Midbrain (tissue), 1 donor: ENCODE measurements at places on chromosomes 2 and 18.

DNA sequence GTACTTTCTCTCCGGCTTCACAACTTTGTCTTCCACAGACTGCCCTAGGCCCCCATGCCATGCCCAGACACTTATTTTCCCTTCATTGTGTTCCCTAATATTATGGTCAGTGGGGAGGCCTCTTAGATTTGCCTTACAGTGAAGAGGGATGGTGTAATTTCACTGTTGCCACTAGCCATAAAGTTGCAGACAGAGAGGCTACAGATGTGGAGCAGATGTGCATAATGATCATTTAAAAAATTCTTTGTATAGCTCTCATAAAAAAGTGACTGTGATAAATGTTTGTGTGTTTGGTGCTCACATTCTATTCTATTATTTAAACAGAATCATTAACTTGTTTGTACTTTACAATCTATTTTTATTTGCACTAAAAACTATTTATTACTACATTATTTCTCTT is 67.5 kb upstream of the FN1 start:
- DNase-seq = no peak

- DNase-seq = no peak
These were observed 4.6 kb downstream of the MIB1 start for GRCh38 chr18:21745231-21745630.

GRCh38 chr2:225319872-225320271 is 79.6 kb upstream of the NYAP2 start:
- DNase-seq = no peak

DNA sequence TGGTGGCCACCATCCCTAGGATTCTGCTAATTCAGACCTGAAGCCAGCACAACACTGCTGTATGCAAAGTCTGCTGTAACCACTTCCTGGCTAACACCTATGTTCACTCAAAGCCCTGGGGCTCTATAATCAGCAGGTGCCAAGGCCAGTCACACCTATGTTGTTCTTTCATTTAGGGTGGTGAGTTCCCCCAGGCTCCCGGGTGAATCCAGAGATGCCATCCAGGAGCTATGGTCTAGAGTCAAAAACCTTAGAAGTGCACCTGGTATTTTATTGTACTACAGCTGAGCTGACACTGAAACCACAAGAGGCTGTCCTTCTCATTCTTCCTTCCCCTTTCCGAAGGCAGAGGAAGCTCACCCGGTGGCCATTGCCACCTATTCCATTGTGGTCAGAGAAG is 46.2 kb upstream of the CCDC141 start:
- no peak for DNase-seq

- no peak for DNase-seq
These were observed 79.2 kb downstream of the KLHL29 start for GRCh38 chr2:23464156-23464555.

GRCh38 chr18:77146249-77147080 is 13.9 kb upstream of the MBP start:
- DNase-seq = no peak

GRCh38 chr2:20916604-20917286 is 93.8 kb upstream of the LDAH start:
- DNase-seq = peak; percentile 2

DNA sequence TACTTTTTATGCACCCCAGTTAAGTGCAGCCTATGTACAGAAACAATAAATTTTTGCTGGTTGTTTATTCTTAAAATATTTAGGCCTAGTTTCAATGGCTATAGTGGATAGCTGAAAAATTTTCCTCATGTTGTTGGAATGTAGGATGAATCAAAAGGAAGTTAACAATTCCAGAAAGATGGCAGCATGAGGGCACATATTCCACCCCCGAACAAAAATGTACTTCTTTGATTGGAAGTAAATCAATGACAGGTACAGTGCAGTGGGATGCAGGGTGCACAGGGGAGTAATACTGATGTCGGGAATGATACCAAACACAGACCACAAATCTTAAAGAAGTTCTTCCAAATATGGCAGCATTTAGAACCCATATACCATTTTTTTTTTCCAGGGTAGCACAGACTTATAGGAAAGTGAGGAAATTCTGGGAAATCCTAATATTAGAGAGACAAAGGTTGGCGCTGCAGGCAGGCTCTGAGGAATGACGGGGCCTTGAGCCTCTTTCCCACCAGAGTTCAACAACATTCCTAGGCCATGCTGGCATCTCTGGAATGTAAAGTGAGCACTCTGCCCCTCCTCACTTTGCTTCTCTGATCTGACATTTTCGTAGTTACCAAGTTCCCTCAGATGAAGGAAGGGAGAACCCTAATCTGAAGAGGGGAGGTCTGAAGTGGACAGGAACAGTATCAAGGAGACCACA is 36.6 kb upstream of the IKZF2 start:
- DNase-seq = no peak

GRCh38 chr2:73979686-73980085 is 5.0 kb upstream of the TET3 start:
- no peak for DNase-seq

DNA sequence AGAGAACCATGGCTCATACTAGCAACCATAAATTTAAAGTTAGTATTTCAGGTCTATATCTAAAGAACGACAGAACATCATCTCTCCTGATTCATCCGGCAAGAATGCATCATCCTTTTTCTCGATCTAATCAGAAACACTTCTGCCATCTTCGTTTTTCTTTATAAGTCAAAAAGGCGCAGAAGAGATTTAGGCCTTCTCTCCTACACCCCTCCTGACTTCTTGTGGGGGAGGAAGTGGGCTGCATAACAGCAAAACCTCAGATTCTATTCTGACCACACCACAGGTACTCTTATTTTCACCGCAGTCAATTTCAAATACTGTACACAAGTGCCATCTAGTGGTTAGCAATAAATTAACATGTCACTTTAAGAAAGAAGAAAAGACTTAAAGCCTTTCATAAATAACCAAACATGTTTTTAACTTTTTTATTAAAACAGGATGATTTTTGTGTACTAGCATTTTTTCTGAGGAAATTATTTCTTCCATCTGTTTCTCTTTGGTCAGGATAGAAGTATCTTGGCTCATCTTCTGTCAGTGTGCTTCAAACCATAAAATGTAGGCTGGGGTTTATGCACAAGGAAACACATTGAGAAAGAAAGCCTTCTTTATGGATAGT is 48.4 kb upstream of the PIK3C3 start:
- peak; percentile 41 for DNase-seq

- DNase-seq = no peak
These were observed 166.6 kb downstream of the TNS1 start for GRCh38 chr2:217835931-217836891.

DNA sequence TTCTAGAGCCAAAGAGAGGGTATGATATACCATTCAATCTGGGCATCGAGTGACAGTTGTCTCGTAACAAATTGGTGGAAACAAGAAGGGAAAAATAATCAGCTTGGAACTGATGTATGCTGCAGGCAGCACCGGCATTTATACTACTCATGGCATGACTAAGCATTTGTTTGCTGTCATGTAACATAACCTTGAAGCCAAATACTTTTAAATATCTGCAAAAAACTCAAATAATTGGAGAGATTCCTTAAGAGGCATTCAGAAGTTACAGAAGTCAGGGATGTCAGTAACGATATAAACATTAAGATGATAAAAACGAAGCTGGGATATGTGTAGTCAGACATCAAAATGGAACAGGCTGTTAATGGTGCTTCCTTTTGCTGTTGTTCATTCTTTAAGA is 157.3 kb upstream of the MMADHC start:
- DNase-seq = no peak

GRCh38 chr2:128754246-128754724 is 435.6 kb upstream of the HS6ST1 start:
- DNase-seq = peak; percentile 18

- peak; percentile 80 for DNase-seq
These were observed 250.0 kb downstream of the TCF4 start for GRCh38 chr18:55337908-55338521.

DNA sequence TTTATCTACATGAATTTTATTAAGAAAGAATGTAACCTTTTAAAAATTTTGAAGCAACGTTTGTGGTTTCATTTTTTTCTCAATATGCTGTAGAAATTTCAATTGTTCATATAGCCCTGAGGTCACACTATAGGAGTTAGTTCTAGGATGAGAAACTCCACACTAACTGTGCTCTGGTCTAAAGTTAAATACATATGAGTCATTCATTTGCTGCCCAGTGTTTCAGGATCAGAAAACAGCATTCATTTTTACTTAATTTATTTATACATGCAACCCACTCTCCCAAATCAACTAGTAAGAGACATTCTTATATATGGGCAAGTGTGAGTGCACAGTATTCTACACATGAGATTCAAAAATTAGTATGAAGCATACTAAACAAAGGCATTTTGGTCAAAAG is 137.9 kb downstream of the DOCK10 start:
- DNase-seq = no peak

DNA sequence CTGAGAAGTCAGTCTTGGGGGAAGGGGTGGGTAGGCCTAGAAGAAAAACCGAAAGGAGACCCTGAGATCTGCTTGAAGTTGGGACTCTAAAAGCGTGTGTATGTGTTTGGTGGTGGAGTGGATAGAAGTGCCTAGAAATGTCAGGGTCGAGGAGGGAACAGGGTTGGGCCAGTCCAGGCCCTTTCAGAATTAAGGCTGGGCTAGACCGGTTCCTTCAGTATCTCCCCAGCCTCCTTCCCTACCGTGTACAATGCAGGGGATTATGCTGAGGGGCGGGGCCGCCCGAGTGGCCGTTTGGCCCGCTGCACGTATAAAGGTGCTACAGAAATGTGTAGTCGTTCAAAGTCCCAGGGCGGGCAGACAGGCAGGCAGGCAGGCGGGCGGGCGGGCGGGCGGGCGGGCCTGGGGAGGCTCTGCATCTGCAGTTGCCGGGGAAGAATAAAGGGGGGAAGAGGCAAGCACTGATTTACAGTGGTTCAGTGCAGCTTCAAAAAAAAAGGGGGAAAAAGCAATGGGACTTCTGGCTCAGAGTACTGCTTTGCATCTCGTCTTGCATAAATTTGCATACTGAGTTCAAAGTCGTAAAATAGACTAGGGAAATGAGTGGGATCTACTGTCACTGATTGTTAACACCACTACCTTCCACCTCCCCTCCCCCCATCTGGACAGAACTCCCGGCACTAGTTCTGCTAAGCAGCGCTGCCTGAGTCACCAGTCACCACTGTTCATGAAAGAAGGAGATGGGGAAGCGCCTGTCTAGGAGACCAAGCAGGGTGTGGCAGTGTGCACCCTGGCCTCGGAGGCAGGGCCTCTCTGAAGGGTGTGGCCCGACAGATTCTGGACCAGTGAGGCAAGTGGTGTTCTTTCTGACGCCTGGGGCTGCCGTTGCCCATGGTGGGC is 3.6 kb downstream of the IGFBP2 start:
- DNase-seq = no peak

- DNase-seq = no peak
These were observed 803.6 kb upstream of the ZEB2 start for GRCh38 chr2:145323512-145323911.

- DNase-seq = no peak
These were observed 19.2 kb downstream of the RNMT start for GRCh38 chr18:13745696-13746095.

- no peak for DNase-seq
These were observed 151.5 kb downstream of the ASXL3 start for GRCh38 chr18:33729556-33729955.

- peak; percentile 21 for DNase-seq
These were observed 189.8 kb downstream of the SH3BP4 start for GRCh38 chr2:235141411-235142128.

DNA sequence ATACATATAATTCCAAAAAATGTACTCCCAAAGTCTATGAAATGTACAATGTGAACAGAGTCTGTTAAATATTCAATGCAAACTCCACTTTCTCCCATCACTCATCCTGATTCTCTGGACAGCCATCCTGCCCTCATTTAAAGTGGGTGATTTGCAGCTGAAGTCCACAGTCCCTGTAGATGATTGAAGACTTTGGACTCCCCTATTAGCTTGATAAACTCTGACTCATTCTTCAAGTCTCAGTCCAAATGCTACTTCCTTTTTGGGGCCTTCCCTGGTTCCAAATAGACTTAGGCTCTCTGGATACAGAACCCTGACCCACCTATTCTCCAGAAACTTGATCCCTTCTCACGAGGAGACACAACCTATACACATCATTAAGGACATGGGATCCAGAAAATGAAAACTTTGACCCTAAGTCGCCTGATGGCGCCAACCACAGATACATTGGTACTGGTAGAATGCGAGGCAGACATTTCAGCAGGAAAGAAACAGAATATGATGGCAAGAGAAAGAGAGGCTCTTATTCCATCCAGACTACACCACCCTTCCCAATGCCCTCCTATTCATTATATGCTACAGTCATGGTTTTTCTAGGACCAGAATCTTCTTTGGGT is 122.7 kb downstream of the VIT start:
- DNase-seq = no peak
